ENCODE measurements at places on chromosomes 3 and 15.
A peak's percentile ranks its signal among the peaks of the same experiment; 100 is the strongest.

GRCh38 chr3:141147657-141148056 lies 84.0 kb upstream of the PXYLP1 start:
- DNase-seq: no peak

DNA sequence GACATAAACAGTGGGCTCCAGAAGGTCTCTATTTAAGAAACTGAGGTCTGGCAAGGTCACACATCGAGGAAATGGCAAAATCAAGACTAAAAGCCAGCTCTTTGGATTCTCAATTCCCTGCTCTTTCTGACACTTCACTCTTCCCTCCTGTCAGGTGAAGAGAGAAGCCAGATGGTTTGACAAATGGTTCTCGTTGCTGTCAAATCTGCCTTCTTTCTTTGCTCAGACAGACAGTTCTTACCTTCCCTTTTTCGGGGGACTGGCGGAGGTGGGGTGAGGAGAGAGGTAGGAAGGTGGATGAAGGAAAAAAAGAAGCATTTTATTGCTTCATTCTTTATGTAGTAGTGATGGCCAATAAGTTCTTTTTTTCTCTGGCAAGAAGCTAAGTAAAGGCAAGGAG lies 133.4 kb downstream of the LPP start:
- DNase-seq: no peak

GRCh38 chr15:51205050-51205975 lies 110.6 kb upstream of the TNFAIP8L3 start:
- DNase-seq: no peak

DNA sequence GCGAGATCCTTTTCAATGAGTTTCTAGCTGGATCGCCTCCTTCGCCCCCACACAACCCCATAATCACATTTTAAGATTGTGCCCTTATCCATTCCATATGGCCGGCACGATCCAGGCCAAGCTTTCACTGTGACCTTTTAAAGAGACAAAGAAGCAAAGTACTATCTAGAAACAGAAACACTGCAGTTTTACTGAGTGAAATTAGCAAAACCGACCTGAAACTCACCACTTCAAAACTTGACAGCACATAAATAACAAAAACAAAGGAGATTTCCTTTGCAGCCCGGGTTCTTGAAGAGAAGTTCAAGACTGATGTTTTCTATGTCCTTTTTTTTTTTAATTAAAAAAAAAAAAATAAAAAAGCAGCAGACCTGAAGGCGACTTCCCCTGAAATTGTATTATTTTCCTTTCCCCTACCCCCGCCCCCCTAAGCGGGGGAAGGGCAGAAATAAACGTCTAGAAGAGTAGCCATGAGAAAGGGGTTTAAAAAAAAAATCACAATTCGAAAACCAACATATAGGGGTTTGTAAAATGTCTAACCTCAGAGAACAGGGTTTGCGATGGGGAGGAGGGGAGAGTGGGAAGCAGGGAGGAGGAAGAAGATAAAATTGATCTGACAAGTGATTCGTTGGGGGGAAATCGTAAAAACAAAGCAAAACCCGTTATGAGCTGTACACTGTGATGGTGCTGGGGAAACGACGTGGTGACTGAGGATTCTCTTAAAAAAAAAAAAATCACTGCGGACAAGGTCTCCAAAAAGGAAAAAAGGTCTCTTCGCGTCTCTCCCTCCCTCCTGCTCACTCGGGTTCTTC lies 1.5 kb downstream of the SATB1 start:
- peak; percentile 73 for DNase-seq

Data from posterior cingulate gyrus (tissue), 11 donors.